ENCODE measurements at places on chromosomes 7 and 10.

- no peak for DNase-seq
These were observed 13.5 kb downstream of the SLC25A13 start for GRCh38 chr7:96308253-96308949.

DNA sequence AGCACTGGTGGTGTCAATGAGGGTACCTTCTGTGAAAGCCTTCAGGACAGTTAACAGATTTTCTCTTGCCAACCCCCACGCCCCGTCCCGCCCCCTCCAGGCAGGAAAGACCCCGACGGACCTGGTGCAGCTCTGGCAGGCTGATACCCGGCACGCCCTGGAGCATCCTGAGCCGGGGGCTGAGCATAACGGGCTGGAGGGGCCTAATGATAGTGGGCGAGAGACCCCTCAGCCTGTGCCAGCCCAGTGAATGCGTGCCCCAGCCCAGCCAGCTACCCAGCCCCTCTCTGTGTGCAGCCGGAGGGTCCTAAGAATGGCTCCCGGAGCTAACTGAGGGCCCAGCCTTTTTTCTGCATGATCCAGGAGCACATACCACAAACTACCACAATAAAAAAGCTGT lies 713 bp upstream of the HOGA1 start:
- no peak for DNase-seq

- no peak for DNase-seq
These were observed 109.8 kb upstream of the ELMO1 start for GRCh38 chr7:37558320-37559096.

- no peak for DNase-seq
These were observed 420.3 kb upstream of the POM121L12 start for GRCh38 chr7:52615021-52615695.

- DNase-seq = peak; percentile 74
These were observed 337.2 kb upstream of the LRGUK start for GRCh38 chr7:133789974-133790373.

DNA sequence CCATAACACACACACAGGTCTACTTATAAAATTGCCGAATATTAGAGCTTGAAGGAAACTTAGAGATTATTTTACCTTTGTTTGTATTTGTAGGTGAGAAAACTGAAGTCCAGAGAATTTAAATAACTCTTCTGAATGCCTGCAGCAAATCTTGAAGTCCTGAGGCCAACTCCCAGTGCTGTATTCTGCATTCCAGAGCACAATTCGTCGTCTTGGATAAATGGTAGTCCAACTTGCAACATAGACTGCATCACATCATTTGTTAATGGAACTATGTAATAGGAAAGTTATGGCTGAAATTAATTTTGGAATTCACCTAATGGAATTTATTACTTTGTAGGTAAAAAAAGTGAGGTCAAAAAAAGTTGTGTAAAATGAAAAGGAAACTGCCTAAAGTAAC lies 37.3 kb upstream of the SEMA3D start:
- DNase-seq = no peak

- peak; percentile 11 for DNase-seq
These were observed 254.2 kb downstream of the COBL start for GRCh38 chr7:51062222-51062987.

DNA sequence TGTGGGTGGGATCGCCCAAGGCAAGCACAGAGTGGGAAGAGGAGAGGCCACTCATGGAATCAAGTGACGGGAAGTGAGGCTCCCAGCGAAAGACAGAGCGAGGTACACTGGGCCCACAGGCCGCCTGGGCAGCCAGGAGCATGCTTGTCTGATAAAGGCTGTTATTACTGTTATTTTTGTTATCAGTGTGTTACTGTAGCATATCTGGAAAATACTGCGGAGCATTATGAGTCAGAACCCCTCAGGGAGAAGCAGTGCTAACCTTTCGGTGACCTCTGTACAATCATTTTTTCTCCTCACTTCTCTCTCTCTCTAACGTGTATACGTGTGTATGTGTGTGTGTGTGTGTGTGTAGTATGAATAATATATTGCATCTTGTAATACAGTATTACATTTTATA lies 3.8 kb upstream of the TCERG1L start:
- no peak for DNase-seq

DNA sequence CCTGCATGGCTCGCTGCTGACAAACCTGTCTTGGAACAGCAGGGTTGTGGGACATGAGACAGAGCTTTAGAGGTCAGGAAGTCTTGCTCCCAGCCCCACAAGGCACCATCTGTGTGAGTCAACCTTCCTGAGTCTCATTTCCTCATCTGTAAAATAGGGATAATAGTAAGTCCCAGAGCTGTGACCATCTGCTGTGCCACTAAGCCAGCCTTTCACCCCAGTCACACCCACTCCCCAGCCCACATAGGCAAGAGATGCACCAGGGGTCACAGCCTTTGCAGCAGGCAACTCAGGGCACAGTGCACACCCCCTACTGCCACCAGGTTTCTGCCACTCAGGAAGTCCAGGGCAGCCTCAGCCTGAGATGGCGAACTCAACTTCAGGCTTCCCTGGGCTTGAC lies 29.4 kb upstream of the CDH23 start:
- no peak for DNase-seq

DNA sequence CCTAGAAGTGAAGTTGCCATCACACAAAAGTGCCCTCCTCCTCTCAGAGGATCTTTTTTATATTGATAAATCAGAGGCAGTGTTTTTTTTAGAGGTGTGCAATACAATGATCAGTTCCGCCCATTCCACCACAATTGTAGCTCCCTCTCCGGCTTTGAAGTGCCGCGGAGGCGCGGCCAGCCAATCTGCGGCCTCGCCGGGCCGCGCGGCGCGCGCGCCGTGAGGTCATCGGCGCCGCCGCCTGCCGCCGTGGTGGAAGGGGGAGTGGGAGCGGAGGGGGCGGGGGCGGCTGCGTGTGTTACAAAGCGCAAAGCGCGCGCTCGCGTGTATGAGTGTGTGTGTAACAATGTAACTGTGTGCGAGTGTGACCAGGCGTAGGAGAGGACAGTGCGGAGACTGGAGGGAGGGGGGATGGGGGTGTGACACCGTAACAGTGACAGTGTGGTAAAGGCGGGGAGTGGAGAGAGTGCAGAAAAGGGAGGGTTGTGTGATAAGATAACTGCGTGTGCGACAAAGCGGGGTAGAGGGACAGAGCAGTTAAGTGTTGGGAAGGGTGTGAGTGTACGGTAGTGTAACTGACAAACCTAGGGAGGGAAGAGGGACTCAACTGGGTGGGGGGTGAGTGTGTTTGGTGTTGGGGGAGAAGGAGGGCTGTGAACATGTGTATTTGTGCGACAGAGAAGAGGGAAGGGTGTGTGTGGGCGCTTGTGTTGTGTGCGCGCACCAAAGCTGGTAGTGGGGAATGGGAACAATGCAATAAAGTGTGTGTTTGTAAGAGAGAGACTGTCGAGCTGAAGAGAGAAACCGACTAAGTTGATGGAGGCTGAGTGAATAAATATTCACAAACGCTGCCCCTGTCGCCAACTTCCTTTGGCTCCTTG lies at the start of gene SP8:
Gene SP8 (minus strand): TSS at position 108 of the 881 bp plus-strand sequence. CDS start 88 bp downstream, at position 20.
- DNase-seq = peak; percentile 86

- no peak for DNase-seq
These were observed 127.6 kb upstream of the CXCL12 start for GRCh38 chr10:44512431-44513022.

GRCh38 chr10:66719483-66719882 lies 206.4 kb upstream of the LRRTM3 start:
- no peak for DNase-seq

- no peak for DNase-seq
These were observed 15.2 kb upstream of the COMTD1 start for GRCh38 chr10:75250934-75251333.

DNA sequence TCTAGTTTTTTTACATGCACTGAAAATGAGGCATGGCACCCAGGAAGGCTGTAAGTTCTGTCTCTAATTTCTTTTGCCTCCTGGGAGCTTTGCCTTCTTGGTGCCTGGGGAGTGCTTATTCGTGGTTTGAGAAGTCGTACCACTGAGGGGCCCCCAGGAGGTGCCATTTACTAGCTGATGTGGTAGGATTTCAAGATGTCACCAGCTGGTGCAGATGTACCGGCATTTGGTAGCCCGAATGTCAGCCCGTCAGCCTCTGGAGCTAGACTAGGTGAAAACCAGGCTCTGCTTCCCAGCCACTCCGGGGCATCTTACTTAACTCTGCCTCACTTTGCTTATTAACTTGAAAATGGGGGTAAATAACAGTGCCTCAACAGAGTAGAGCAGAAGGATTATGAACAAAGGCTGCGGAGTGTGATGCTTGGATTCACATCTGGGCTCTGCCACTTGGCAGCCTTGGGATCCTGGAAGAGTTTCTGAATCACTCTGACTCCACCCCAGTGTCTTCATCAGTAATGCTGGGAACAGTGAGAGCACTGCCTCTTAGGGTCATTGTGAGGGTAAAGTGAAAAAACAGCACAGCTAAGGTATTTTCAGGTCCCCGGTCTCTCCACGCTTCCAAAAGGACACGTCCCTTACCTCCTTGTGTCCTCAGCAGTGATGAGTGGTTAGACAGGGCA lies 31.4 kb upstream of the BTBD16 start:
- DNase-seq = no peak

GRCh38 chr7:100822236-100823139 lies 4.8 kb downstream of the EPHB4 start:
- DNase-seq = no peak

DNA sequence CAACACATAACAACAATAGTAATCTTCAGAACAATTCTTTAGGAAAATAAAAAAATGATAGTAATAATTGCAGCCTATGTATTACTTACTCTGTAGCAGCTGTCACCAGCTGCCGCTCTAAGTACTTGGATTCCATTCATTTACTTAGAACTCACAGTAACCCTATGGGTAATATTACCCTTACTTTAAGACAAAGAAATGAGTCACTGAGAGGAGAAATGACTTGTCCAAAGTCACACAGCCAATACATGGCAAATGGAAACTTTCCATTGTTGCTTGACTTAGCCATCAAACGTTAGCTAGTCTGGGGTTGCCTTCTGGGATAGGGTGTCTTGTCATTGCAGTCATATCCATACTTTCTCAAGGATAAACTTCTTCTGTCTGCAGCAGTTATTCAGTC lies 3.6 kb downstream of the CCNY start:
- no peak for DNase-seq

- DNase-seq = no peak
These were observed 244.6 kb downstream of the AGMO start for GRCh38 chr7:15317215-15317614.

- no peak for DNase-seq
These were observed 789.8 kb downstream of the PHTF2 start for GRCh38 chr7:78588393-78588792.

DNA sequence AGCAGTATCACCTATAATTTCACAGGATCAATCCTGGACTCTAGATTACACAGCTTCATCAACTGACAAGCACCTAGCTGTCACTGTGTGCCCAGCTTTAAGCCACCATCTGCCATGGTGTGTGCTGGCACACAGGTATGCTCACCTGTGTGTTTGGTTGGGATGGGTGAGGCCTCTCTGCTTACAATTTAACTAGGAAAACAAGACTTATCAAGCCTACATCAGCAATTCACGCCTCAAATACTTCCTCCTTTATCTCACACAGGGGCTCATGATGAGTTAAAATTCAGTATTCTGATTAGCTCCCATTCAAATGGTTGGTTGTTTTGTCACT lies 608.2 kb downstream of the PARD3 start:
- DNase-seq = no peak

- peak; percentile 75 for DNase-seq
These were observed 70.3 kb upstream of the NANOS1 start for GRCh38 chr10:118958984-118959925.

DNA sequence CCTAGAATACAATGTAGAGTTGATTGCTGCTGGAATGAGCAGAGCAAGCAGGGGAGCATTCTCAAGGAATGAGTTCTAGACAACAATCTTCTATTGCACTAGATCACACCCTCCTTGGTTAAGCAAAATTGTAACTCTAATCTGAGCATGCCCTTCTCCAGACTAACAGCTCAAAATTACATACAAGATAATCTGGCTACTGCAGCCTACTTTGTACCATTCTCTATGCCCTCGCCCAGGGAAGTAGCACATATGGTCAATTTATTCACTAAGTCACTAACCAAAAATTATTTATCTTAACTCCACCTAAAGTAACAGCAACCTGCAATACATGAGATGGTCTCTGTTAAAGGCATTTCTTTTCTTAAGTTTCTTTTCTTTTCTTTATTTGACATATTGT lies 42.5 kb upstream of the KCTD7 start:
- DNase-seq = no peak

DNA sequence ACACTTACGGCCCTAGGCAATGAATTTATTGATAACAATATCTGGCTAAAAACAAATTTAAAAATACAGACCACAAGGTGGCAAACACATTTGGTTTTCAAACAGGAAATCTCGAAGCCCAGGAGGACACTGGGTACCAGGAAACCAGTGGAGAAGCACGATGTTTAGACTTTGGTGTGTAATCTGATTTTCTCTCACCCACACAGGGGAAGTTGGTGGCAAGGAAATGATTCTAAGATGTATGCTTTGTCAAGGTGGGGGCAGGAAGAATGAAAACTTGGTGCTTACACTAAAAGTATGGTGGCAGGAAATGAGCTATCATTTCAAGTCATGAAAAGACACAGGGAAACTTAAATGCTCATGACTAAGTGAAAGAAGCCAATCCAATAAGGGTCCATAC lies 113.2 kb upstream of the ANKRD1 start:
- no peak for DNase-seq

GRCh38 chr10:45135443-45136198 lies 134.9 kb downstream of the ZNF22 start:
- no peak for DNase-seq
